ENCODE measurements at places on chromosomes 11 and 22.
A peak's percentile ranks its signal among the peaks of the same experiment; 100 is the strongest.

DNA sequence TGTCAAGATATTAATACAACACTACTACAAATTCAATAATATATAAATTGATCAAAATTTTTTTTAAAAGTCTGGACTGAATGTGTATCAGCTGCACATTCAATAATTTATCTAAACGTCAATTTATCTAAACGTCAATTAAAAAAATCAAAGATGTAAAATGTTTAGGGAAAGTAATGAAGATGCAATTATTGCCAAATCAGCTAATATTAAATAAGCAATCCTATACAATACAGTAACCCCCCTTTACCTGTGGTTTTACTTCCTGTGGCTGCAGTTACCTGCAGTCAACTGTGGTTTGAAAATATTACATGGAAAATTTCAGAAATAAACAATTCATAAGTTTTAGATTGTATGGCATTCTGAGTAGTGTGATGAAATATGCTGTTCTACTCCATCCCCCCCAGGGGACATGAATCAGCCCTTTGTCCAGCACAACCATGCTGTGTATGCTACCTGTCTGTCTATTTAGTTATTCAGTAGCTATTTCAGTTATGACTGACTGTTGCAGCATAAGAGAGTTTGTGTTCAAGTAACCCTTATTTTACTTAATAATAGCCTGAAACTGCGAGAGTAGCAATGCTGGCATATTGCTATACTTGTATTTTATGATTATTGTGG, 72.2 kb downstream of the CWF19L2 start:
- no peak for DNase-seq

GRCh38 chr22:36208162-36208765, 6.7 kb upstream of the APOL4 start:
- no peak for DNase-seq

- peak; percentile 81 for DNase-seq
These were observed 29.6 kb downstream of the EHF start for GRCh38 chr11:34650528-34650927.

- DNase-seq: peak; percentile 45
These were observed 13.6 kb upstream of the LGR4 start for GRCh38 chr11:27485930-27486773.

GRCh38 chr22:26367402-26368245, 61.4 kb upstream of the ASPHD2 start:
- peak; percentile 76 for DNase-seq

DNA sequence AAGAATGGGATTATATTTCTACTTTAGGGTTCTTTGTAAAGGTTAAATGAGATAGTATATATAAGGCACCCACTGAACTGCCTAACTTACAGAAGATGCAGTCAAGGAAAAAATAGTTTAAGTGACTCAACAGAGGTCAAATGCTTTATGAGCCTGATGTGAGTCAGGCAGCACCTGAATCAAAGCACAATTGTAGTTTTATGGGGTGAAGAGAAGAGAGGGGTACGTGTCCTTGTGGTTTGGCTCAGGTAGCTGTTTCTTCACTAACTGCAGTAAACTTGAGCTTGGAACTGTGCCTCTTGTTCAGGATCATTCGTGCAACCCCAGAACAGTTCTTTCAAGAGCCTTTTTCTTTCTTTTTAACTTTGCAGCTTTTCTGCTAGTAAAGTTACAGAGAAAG, 125.2 kb upstream of the SPON1 start:
- DNase-seq: no peak

- no peak for DNase-seq
These were observed 136.6 kb upstream of the NAV2 start for GRCh38 chr11:19576054-19576453.

GRCh38 chr11:76067099-76067498, 139.2 kb downstream of the WNT11 start:
- DNase-seq: no peak

DNA sequence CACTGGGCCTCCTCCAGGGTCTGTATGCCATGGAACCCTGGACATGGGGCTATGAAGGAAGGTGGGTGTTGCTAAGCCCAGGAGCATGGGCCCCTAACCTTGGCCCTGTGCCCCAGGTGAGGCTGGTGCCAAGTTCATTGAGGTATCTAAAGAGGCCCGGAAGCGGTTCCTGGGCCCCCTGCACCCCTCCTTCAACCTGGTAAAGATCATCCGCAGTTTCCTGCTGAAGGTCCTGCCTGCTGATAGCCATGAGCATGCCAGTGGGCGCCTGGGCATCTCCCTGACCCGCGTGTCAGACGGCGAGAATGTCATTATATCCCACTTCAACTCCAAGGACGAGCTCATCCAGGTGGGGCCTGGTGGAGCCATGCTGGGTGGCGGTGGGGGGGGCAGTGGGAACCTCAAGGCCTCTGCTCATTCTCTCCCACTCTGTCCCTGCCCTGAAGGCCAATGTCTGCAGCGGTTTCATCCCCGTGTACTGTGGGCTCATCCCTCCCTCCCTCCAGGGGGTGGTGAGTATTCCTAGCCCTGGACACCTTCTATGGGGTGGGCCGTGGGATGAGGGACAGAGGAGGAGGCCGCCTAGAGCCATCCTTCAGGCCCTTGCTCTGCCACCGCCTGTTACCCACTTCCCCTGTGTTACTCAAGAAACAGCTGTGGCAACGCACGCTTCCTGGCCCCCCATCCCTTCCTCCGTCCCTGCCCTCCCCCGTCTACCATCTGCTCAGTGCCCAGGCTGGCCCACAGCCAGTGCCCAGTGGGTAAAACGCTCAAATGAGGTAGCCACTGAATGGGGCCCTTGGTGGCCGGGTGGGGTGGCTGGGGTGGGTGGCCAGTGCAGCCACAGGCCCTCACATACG, 3.0 kb downstream of the PNPLA2 start:
- no peak for DNase-seq

- DNase-seq: no peak
These were observed 4.0 kb downstream of the PHOX2A start for GRCh38 chr11:72239849-72240460.

DNA sequence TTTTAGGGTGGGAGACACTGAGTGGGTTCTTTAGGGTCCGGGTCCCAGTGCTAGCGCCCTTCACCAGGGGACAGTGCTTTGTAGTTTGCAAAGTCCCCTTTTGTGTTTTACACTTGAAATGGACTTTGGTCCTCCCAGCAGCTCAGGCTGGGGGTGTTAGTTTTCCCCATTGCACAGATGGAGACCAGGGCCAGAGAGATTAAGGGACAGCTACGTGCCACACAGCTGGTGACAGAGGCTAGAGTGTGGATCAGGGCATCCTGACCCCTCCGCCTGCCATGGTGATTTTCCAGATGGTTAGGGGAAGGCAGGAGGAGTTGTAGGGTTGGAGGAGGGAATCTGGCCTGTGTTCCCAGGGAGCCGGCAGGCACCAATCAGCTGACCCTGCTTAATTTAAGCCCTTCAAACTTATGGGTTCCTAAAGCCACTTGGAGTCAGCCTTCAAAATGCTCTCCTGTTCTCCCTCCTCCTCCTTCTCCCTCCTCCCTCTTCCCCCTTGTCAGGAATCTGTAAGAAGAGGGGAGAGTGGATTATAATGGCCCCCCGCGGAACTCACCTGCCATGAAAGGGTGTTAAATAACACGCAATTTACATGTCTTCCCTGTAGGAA, 22.5 kb upstream of the MPPED1 start:
- DNase-seq: peak; percentile 8

DNA sequence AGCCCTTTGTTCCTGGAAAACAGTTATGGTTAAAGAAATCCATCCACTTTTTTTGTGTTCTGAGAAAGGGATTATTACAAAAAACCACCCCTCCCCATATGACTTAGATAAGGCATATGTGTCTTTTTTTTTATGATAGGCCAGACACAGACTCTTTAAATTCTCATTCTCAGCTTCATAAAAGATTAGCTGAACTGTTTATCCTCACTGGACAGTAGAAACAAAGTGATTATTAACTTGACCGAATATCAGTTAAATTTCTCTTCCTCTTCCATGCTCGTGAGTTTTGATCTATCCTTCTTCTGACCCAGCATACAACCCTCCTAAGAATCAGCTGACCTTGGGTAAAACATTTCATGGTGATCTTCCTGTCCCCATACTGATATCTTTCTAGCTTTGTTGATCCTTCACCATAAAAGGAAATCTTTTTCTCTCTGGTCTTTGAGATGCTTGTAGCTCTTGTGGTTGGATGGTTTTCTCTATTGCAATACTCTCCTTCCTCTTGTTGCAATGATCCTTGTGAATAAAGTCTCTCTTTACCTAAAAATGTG, 26.2 kb downstream of the OR2AG2 start:
- DNase-seq: no peak

- DNase-seq: no peak
These were observed 40.3 kb upstream of the GRAMD4 start for GRCh38 chr22:46579751-46580449.

DNA sequence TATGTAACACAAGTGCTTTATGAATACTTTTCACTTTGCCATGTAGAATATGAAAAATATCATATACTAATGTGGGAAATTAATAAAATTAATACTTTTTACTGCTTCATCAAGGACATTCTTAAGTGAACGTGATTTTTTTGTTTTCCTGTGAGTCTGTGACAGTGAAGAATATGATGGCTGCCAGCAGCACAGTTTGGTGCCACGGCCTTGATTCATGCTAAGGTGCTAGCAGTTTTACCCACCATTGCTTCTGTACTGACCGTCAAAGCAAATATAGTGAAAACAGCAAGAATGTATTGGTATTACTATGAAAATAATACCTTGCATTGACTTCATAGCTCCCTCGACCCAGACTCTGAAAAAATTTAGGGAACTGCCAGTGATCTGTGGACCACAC, 79.7 kb downstream of the APOL5 start:
- DNase-seq: no peak

GRCh38 chr11:117009905-117010605, 88.2 kb downstream of the SIK3 start:
- DNase-seq: no peak

- DNase-seq: no peak
These were observed 220.2 kb downstream of the CTTN start for GRCh38 chr11:70618431-70619101.

DNA sequence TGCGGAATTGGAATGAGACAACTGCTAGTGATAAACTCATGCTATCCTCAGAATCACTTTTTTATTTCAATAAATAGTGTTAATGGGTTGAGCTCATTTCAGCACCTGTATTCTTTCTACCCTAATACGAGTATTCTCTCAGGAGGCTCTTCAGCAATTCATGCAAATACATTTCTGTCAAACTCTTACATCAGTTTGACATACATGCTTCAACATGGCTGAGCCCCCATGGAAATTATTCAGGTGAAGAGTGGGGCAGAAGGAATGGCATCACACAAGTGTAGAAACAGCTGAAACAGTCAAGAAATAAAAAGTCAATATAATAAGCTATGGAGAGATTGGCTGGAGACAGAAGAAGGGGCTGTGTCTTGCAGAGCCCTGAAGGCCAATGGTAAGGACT, 77.8 kb upstream of the SNX19 start:
- no peak for DNase-seq

DNA sequence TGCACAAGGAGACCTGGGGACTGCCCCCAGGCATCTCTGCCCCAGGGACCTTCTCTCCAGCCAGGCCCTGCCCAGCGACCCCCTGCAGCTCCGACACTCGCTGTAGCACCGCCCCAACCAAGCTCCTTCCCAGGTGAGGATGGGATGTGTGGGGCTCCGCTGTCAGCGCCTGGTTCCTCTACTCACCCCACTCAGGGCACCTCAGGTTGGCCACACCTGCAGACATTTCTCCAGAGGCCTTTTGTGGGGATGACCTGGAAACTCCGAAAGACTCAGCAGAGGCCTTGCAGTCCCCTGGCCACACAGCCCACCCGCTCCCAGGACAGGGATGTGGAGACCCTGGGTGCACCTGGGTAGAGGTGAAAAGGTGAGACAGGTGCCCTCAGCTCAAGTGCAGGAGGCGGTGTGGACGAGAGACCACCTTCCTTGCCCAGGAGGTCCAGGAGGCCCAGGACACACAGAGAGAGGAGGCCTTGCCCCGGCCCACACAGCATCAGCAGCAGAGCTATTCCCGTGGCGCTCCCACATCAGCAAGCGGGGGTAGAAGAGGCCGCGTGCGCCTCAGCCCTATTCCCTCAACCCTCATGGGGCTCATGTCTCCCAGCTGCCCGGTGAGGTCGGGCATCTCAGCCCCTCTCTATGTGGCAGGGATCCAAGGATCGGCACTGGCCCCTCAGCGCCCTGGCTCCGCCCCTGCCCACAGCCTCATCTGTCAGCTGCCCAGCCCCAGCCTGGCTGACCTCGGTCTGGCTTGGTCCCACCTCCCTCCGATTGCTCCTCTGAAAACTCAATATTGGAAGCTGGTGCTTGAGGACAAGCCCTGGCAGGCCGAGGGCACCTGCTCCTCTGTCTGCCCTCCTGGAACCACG, 20.9 kb downstream of the TRPM5 start:
- no peak for DNase-seq

GRCh38 chr22:50683086-50683993, 10.7 kb downstream of the SHANK3 start:
- DNase-seq: no peak
